Naive thymus-derived CD8-positive, alpha-beta T cell (primary cell): ENCODE measurements at places on chromosomes 4 and X. TPM values are rescaled to one million over a fixed set of nuclear protein-coding genes. Genes with fewer than 3 reads are reported as not detected.

The FAM9A gene
- not detected for total RNA-seq

The HGFAC gene
- total RNA-seq, result not detected

The MAGEB1 gene
- total RNA-seq, result not detected

The CCDC120 gene
- 12.9 TPM for total RNA-seq

The ZNF732 gene
- total RNA-seq, result not detected
